HT-29 (cell line): ENCODE measurements at places on chromosomes 12 and 14. TPM values are rescaled to one million over a fixed set of nuclear protein-coding genes. Genes with fewer than 3 reads are reported as not detected.

The NAP1L1 gene
- 111 and 121 TPM in 2 replicates for total RNA-seq

The TAS2R42 gene
- not detected in 2 replicates for total RNA-seq

The MEG3 gene
- total RNA-seq, result not detected in 2 replicates

The CYP46A1 gene
- total RNA-seq, result not detected in 2 replicates

The EIF2S3B gene
- 0.18 and 0.43 TPM in 2 replicates for total RNA-seq
